Hepatocyte (in vitro differentiated cells): ENCODE measurements at places on chromosomes 2 and 18.

- no peaks in the 10 kb centered on the region for H3K4me1 ChIP-seq
- peaks cover 15% of the 10 kb centered on the region for H3K27me3 ChIP-seq
- H3K4me3 ChIP-seq: peak overlapping the region; percentile 92
Measured at GRCh38 chr2:175005733-175006264, 618 bp upstream of the CHN1 start.

- no peak overlapping the region for H3K4me3 ChIP-seq
- H3K27me3 ChIP-seq: no peaks in the 10 kb centered on the region
- H3K27ac ChIP-seq: no peak overlapping the region
- H3K4me1 ChIP-seq: no peaks in the 10 kb centered on the region
- no peak for DNase-seq
- H3K36me3 ChIP-seq: no peaks in the 10 kb centered on the region
Measured at GRCh38 chr2:234320066-234320465, 176.8 kb downstream of the ARL4C start.

GRCh38 chr2:209473930-209474419 is 50.1 kb downstream of the MAP2 start:
- no peak overlapping the region for H3K4me3 ChIP-seq
- H3K27me3 ChIP-seq: no peaks in the 10 kb centered on the region
- peaks cover 8% of the 10 kb centered on the region for H3K4me1 ChIP-seq

DNA sequence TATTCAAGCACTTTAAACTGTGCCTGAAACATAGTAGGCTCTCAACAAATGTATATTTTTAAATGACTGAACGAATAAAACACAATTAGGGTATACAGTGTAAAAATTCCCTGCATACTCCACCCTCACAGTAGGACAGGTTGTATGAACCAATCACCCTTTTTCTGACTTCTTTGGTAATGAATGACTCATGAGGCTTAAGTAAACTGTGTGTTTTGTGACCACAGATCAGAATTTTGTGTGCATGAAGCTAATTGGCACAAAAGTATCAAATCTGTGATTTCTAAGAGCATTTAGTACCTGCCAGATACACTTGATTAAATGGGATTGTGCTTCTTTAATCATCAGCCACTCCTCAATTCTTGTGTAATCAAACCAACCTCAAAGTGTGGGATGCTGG is 109.9 kb upstream of the MAP4K3 start:
- H3K36me3 ChIP-seq: no peaks in the 10 kb centered on the region
- H3K27me3 ChIP-seq: no peaks in the 10 kb centered on the region
- no peak overlapping the region for H3K27ac ChIP-seq
- H3K4me3 ChIP-seq: no peak overlapping the region

- H3K36me3 ChIP-seq: no peaks in the 10 kb centered on the region
- H3K4me3 ChIP-seq: no peak overlapping the region
- no peaks in the 10 kb centered on the region for H3K27me3 ChIP-seq
Measured at GRCh38 chr2:135701442-135701841, 40.2 kb upstream of the UBXN4 start.

GRCh38 chr2:187054501-187055319 is 205.7 kb upstream of the ZSWIM2 start:
- H3K4me1 ChIP-seq: no peaks in the 10 kb centered on the region
- no peak overlapping the region for H3K27ac ChIP-seq
- no peak overlapping the region for H3K4me3 ChIP-seq

DNA sequence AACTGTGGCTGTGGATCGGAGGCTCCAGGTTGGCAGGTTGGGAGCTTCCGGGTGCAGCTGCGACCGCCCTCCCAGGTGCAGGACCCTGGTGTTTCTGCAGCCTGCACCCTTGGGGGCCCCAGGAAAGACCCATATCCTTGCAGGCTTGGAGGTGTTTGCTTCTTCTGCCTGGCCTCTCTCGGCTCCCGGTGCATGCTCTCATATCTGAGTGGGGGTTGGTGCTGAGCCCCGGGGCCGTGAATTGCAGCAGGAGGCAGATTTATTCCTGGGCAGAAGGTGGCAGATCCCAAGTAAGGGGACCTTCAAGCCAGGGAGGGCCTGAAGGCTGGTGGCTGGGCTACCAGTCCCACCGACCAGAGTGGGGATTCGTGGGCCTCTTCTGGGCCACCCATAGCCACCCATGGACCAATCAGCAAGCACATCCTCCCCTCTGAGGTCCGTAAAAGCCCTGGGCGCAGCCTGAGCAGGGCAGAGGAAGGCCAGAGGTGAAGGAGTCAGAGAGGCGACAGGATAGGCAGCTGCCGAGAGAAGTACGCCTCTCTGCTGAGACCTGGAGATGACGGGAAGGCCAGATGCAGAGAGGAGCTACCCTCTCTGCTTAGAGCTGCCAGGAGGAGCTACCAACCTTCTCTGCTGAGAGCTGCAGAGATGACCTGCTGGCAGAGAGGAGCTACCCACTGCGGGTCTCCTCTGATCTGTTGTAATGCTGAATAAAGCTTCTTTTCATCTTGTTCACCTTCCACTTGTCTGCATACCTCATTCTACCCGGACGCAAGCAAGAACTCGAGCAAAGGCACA is 1279.0 kb upstream of the LRRTM1 start:
- H3K4me1 ChIP-seq: no peaks in the 10 kb centered on the region
- no peak overlapping the region for H3K4me3 ChIP-seq
- H3K27ac ChIP-seq: no peak overlapping the region
- no peaks in the 10 kb centered on the region for H3K36me3 ChIP-seq

DNA sequence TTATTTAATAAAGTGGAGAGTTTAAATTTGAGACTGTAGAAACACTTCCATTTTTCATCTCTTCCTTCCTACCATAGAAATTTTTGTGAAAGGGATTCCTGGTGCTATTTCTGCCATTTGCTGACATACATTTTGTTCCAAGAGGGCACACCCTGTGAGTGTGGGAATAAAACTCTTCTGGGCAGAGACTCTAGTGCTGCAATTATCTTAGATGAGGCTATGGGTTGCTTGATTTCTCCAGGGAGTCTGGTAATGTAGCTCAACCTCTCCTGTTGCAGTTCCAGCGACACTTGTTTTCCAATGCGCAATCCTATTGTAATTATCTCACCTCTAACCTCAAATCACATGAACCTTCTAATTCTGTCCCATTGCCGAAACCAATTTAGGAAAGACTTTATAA is 60.1 kb upstream of the ZSWIM2 start:
- H3K4me1 ChIP-seq: no peaks in the 10 kb centered on the region
- no peak overlapping the region for H3K4me3 ChIP-seq
- no peaks in the 10 kb centered on the region for H3K36me3 ChIP-seq
- no peaks in the 10 kb centered on the region for H3K27me3 ChIP-seq
- no peak for DNase-seq
- H3K27ac ChIP-seq: no peak overlapping the region

- peaks cover 7% of the 10 kb centered on the region for H3K4me1 ChIP-seq
- DNase-seq: no peak
- no peaks in the 10 kb centered on the region for H3K27me3 ChIP-seq
- no peaks in the 10 kb centered on the region for H3K36me3 ChIP-seq
- no peak overlapping the region for H3K4me3 ChIP-seq
Measured at GRCh38 chr18:50749945-50750344, 69.9 kb downstream of the MRO start.

- no peaks in the 10 kb centered on the region for H3K36me3 ChIP-seq
- H3K27ac ChIP-seq: no peak overlapping the region
- no peaks in the 10 kb centered on the region for H3K27me3 ChIP-seq
- H3K4me3 ChIP-seq: no peak overlapping the region
Measured at GRCh38 chr18:35390951-35391700, 14.0 kb upstream of the ZNF396 start.

GRCh38 chr2:164868563-164869419 is 27.2 kb upstream of the COBLL1 start:
- no peaks in the 10 kb centered on the region for H3K4me1 ChIP-seq
- H3K27ac ChIP-seq: no peak overlapping the region
- no peak overlapping the region for H3K4me3 ChIP-seq

- H3K4me3 ChIP-seq: no peak overlapping the region
- H3K27me3 ChIP-seq: no peaks in the 10 kb centered on the region
- H3K27ac ChIP-seq: peak overlapping the region; percentile 83
Measured at GRCh38 chr2:150681120-150681804, 193.8 kb upstream of the RND3 start.

- peak overlapping the region; percentile 71 for H3K27ac ChIP-seq
- H3K4me1 ChIP-seq: peaks cover 6% of the 10 kb centered on the region
- DNase-seq: no peak
- H3K36me3 ChIP-seq: no peaks in the 10 kb centered on the region
- H3K27me3 ChIP-seq: no peaks in the 10 kb centered on the region
Measured at GRCh38 chr2:173865971-173866873, 99.0 kb downstream of the SP3 start.

DNA sequence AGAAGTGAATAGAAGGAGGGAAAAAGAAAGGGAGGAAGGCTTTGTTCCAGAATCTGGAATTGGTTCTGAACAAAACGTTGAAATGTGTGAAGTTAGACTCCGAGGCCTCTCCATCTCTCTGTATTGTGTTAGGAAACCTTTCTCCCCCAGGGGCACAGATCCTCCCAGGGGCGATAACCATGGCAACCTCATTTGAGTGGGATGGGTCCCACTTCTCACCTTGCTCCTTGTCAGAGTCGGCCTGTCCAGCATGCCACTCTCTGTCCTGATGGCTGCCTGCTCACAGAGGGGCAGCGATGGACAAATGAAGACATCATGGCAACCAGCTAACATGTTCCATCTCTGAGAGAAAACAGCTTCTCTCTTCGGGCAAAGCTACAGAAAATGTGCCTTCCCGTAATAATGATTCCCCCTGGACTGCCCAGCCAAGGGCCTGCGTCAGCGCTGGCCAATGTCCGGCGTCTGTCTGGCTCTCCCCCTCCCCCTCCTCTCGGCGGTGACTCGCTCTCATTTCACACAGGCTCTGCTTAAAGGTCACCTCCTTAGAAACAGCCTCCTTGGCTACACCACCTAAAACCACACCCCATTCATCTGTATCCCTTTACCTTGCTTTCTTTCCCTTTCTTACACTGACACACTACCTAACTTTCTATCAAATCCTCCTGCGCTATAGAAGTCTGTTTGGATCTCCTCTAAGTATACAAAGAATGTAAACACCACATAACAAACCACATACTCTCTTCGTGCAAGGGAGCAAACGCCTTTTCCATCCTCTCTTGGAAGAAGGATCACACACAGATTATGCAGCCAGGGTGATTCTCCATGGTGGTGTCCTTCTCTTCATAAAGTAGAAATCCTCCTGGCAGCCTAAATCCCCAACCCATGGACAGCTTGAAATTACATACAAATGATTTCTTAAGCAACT is 32.1 kb upstream of the TTC39C start:
- peak overlapping the region; percentile 60 for H3K27ac ChIP-seq
- peak; percentile 64 for DNase-seq
- H3K36me3 ChIP-seq: no peaks in the 10 kb centered on the region
- H3K4me1 ChIP-seq: peaks cover 19% of the 10 kb centered on the region
- no peaks in the 10 kb centered on the region for H3K27me3 ChIP-seq

GRCh38 chr2:69829256-69830044 is at the start of gene GMCL1:
Gene GMCL1 (plus strand): TSS chr2:69829660. CDS start chr2:69829893, 233 bp downstream.
- H3K27ac ChIP-seq: peak within 1 kb of the TSS; percentile 98
- H3K4me1 ChIP-seq: peaks cover 15% of the 10 kb centered on the region
- no peaks in the 10 kb centered on the region for H3K27me3 ChIP-seq
- peak; percentile 99 for DNase-seq
- peak within 1 kb of the TSS; percentile 78 for H3K4me3 ChIP-seq

DNA sequence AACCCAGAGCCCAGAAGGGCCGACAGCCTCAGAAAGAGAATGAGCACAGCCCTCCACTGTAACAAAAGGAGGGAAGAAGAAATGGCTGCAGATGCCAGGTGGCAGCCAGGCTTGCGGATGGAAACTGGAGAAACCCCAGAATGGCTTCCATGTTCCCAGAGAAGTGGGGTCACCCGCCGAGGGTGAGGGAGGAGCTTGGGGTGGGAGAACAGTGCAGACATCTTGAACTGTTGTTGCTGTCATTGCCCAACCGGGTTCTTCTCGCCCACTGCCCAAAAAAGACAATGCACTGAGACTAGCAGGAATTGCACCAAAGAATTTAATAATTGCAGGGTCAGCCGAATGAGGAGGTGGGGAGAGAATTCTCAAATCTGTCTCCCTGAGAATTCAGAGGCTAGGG is 223.2 kb upstream of the RAB6C start:
- no peak for DNase-seq
- peaks cover 7% of the 10 kb centered on the region for H3K4me1 ChIP-seq
- no peaks in the 10 kb centered on the region for H3K27me3 ChIP-seq
- H3K36me3 ChIP-seq: no peaks in the 10 kb centered on the region
- no peak overlapping the region for H3K4me3 ChIP-seq
- H3K27ac ChIP-seq: no peak overlapping the region

DNA sequence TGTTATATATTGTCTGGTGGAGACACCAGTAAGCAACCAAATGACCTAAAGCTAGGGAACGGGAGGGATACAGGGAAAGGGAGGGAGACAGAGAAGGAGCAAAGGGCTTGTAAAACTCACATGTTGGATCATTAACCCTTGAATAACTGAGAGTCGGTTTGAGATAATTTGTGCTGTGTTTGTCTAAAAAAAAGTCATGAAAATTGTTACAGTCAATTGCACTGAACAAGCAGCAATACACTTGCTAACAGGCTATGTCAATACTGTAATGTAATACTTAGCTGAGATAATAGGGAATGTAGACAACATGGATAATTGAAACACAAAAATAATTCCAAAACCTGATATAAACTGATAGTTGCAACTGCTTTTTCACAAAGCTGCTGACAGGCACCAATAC is 71.3 kb upstream of the ZNF521 start:
- H3K4me1 ChIP-seq: no peaks in the 10 kb centered on the region
- H3K4me3 ChIP-seq: no peak overlapping the region
- no peak for DNase-seq
- H3K27me3 ChIP-seq: peaks cover 7% of the 10 kb centered on the region

GRCh38 chr2:208025037-208025813 is at the start of gene PLEKHM3:
Gene PLEKHM3 (minus strand): TSS chr2:208025527. CDS start chr2:208001639, 23,888 bp downstream.
- no peaks in the 10 kb centered on the region for H3K36me3 ChIP-seq
- H3K4me1 ChIP-seq: peaks cover 17% of the 10 kb centered on the region

DNA sequence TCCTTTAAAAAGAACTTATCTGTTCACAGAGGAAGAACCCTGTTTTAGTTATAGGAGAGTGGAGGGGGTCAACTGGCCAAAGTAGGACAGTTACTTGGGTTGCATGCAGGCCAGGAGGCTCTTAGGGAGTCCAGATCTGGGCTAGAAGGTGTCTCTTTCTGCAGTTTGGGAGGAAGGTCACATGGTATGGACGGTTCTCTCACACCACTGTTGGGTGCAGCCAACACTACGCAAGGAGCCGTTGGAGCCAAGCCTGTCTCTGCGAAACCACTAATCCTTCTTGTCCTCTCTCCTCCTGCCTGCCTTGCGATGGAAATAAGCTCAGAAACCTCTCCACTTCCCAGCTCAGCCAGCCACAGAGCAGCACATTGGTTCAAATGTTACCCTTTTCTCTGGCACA is 105.9 kb upstream of the TGFA start:
- no peaks in the 10 kb centered on the region for H3K4me1 ChIP-seq
- no peak overlapping the region for H3K27ac ChIP-seq
- DNase-seq: no peak
- no peaks in the 10 kb centered on the region for H3K36me3 ChIP-seq

DNA sequence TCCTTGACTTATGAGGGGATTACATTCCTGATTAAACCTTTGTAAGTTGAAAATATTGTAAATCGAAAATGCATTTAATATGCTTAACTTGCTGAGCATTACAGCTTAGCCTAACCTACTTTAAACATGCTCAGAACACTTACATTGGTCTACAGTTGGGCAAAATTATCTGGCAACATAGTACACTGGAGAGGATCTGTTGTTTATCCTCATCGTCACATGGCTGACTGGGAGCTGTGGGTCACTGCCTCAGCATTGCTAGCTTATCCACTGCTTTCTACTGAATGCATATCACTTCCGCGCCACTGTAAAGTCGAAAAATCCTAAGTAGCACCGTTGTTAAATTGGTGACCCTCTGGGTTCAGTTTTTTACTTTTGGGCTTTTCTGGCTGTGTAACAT is 13.7 kb downstream of the PMS1 start:
- no peaks in the 10 kb centered on the region for H3K4me1 ChIP-seq
- no peak overlapping the region for H3K27ac ChIP-seq
- DNase-seq: no peak
- H3K27me3 ChIP-seq: no peaks in the 10 kb centered on the region

- no peaks in the 10 kb centered on the region for H3K27me3 ChIP-seq
- H3K4me3 ChIP-seq: no peak overlapping the region
- DNase-seq: no peak
- H3K27ac ChIP-seq: no peak overlapping the region
- no peaks in the 10 kb centered on the region for H3K4me1 ChIP-seq
Measured at GRCh38 chr2:75424936-75425619, 135.7 kb downstream of the EVA1A start.
